ENCODE measurements at places on chromosomes 2 and 18.

- no peak for DNase-seq
Observed at GRCh38 chr2:216526939-216527338, 28.3 kb downstream of the RPL37A start.

DNA sequence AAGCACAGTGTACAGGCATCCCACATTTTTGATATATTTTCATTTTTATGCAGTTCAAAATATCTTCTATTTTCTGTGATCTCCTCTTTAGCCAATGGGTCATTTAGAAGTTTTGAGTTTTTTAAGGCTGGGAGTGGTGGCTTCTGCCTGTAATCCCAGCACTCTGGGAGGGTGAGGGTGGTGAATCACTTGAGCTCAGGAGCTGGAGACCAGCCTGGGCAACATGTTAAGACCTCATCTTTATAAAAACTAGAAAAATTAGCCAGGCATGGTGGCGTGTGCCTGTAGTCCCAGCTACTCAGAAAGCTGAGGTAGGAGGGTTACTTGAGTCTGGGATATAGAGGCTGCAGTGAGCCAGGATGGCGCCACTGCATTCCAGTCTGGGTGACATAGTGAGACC, 17.8 kb downstream of the UBR3 start:
- no peak for DNase-seq

- DNase-seq: no peak
Observed at GRCh38 chr2:11375689-11376027, 31.2 kb upstream of the ROCK2 start.

- no peak for DNase-seq
Observed at GRCh38 chr18:58682429-58683069, 11.3 kb downstream of the MALT1 start.

DNA sequence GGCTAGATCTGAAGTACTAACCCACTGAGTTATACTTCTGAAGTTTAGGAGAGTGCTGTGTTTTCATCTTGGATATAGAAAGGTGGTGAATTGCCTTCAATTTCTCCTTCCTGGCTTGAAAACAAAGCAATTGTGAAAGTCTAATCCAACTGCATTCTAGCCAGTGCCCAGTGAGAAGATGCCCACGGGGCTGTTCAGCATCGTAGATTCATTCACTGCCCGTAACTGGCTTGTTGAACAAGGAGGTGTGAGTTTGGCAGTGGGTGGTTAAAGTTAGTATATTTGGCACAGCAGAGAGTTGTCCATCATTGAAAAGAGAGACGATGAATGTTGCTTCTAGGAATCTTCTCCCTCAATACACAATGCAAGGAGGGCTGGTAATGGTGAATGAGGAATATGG, 82.3 kb upstream of the RND3 start:
- no peak for DNase-seq

GRCh38 chr2:35080231-35080910, 1275.2 kb upstream of the CRIM1 start:
- DNase-seq: no peak

- DNase-seq: peak; percentile 39
Observed at GRCh38 chr2:234679741-234680687, 183.1 kb upstream of the ARL4C start.

- DNase-seq: no peak
Observed at GRCh38 chr2:231188506-231189170, 9.8 kb upstream of the ARMC9 start.

DNA sequence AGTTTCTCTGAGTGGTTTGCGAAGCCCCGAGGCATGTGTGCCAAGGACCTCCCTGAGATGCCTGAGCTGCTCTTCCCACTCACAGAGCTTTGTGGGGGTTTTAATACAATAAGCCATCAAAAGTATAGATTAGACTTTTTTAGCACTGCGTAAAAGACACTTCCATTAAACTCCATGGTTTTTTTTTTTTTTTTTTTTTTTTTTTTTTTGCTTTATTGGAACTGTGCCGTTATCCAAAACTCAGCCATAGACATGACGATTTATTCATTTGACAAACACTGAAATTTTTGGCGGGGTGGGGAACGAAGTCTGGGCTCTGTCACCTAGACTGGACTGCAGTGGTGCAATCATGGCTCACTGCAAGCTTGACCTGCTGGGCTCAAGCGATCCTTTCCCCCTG, 18.4 kb downstream of the NPPC start:
- no peak for DNase-seq

GRCh38 chr2:39845460-39846146, 66.5 kb upstream of the THUMPD2 start:
- DNase-seq: no peak

DNA sequence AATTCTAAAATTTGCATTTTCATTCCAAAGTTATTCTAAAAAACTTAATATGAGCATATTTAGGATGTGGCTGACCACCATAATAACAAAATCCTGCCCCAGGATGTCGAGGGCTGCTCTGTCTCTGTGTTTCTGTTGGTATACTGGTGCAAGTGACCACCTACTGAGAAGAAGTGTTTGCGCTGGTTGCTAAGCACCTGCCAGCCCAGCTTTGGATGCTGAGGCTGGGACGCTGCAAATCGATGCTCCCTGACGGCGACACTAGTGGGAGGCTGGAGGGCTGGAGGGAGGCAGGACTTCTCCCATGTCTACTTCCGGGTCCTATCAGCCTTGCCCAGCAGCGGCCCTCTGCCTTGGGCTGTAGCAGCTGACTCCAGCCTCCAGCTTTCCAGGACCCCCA, 45.0 kb downstream of the LAMA1 start:
- DNase-seq: no peak

- no peak for DNase-seq
Observed at GRCh38 chr2:101837354-101837753, 139.8 kb downstream of the MAP4K4 start.

- DNase-seq: no peak
Observed at GRCh38 chr2:24403168-24403831, 43.0 kb upstream of the ITSN2 start.
